ENCODE measurements at places on chromosomes 11 and 22. TPM values are rescaled to one million over a fixed set of nuclear protein-coding genes. Genes with fewer than 3 reads are reported as not detected.

The MS4A4E gene
- total RNA-seq, result not detected

- no peaks in the 10 kb centered on the region for H3K36me3 ChIP-seq
- no peak for DNase-seq
- H3K4me1 ChIP-seq, result peaks cover 37% of the 10 kb centered on the region
- H3K4me3 ChIP-seq, result peak overlapping the region; percentile 67
Measured at GRCh38 chr11:65382804-65383368, 440 bp upstream of the SLC25A45 start.

- 0 out of 2 replicates have a peak, but pooled peaks cover 7% of the 10 kb centered on the region for H3K4me1 ChIP-seq
- no peaks in the 10 kb centered on the region for H3K36me3 ChIP-seq
- H3K27ac ChIP-seq, result no peak overlapping the region
- no peak overlapping the region for H3K4me3 ChIP-seq
Measured at GRCh38 chr22:33896154-33896553, 24.1 kb downstream of the LARGE1 start.

DNA sequence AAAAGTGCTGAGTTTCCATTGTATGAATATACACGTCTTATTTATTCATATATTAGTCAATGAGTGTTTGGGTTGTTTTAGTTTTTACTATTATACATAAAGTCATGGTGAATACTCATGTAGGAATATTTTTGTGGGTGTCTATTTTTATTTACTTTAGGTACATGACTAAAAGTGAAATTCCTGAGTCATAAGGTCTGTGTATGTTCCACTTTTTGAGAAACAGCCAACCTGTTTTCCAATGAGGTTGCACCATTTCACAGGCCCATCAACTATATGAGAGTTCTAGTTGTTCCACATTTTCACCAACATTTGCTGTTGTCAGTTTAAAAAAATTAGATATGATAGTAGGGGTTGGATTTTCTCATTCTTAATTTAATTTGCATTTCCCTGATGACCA lies 6.6 kb upstream of the OR6X1 start:
- peaks cover 12% of the 10 kb centered on the region for H3K27me3 ChIP-seq
- H3K4me1 ChIP-seq, result no peaks in the 10 kb centered on the region
- DNase-seq, result no peak
- H3K27ac ChIP-seq, result no peak overlapping the region
- no peaks in the 10 kb centered on the region for H3K36me3 ChIP-seq

DNA sequence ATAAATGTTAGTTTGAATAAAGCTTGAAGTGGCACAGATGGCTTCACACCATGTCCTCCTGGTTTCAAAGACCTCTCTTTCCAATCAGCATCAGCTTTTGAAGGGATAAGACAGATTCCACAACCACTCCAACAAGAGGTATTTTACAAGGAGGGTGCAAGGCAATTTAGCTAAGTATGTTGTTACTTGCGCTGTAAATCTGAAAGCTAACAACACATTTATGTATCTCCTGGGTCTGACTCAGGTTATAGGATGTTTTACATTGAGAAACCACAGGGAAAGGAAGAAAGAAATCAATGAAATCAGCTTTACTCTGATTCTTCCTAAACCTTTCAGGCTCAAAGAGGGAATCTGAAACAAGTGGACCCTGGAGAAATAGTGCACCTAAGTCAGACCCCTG lies 12.1 kb downstream of the CWC15 start:
- H3K27ac ChIP-seq, result no peak overlapping the region
- no peak for DNase-seq
- no peaks in the 10 kb centered on the region for H3K27me3 ChIP-seq
- H3K4me3 ChIP-seq, result no peak overlapping the region

Measured in GM23248 (cell line).